Epithelial cell of umbilical artery (primary cell): ENCODE measurements at places on chromosomes 11 and 22. TPM values are rescaled to one million over a fixed set of nuclear protein-coding genes. Genes with fewer than 3 reads are reported as not detected.

Gene CDHR5
- not detected in 2 replicates for total RNA-seq

Gene OR4D5
- total RNA-seq, result not detected in 2 replicates

Gene FDX1
- total RNA-seq, result 11.0 and 16.6 TPM in 2 replicates

Gene TESMIN
- 0.46 and 2.3 TPM in 2 replicates for total RNA-seq

Gene KCNC1
- total RNA-seq, result not detected in 2 replicates

Gene PHLDA2
- total RNA-seq, result 7.1 and 8.1 TPM in 2 replicates

Gene ZNF408
- total RNA-seq, result 4.4 and 7.8 TPM in 2 replicates

Gene DSCAML1
- total RNA-seq, result not detected in 2 replicates

Gene MUC6
- total RNA-seq, result not detected in 2 replicates

Gene ST14
- total RNA-seq, result not detected in 2 replicates

Gene MUC5AC
- total RNA-seq, result not detected in 2 replicates

Gene OR56A1
- under 0.01 TPM in 1 of 2 replicates, not detected in the other for total RNA-seq

Gene MMP8
- total RNA-seq, result not detected in 2 replicates

Gene CPT1B
- 0.65 and 2.6 TPM in 2 replicates for total RNA-seq

Gene PRAME
- total RNA-seq, result not detected in 2 replicates

Gene FGF3
- total RNA-seq, result not detected in 2 replicates

Gene TOB2
- 8.4 and 15.8 TPM in 2 replicates for total RNA-seq

Gene SCGB1A1
- total RNA-seq, result not detected in 2 replicates

Gene PATZ1
- 13.7 and 15.3 TPM in 2 replicates for total RNA-seq

Gene USP35
- 6.2 and 7.9 TPM in 2 replicates for total RNA-seq

Gene C11orf91
- total RNA-seq, result 0.32 TPM in 1 of 2 replicates, not detected in the other

Gene CHRM1
- not detected in 2 replicates for total RNA-seq

Gene CCDC89
- not detected in 2 replicates for total RNA-seq

Gene ADM2
- 0.46 and 0.97 TPM in 2 replicates for total RNA-seq

Gene CNTF
- 0.97 and 1.8 TPM in 2 replicates for total RNA-seq

Gene ESAM
- total RNA-seq, result 69.8 and 70.7 TPM in 2 replicates

Gene BSCL2
- 20.2 and 24.0 TPM in 2 replicates for total RNA-seq

Gene ARHGAP8
- total RNA-seq, result 0.65 TPM in 1 of 2 replicates, not detected in the other

Gene SCN3B
- under 0.01 and 0.91 TPM in 2 replicates for total RNA-seq

Gene PTGDR2
- not detected in 2 replicates for total RNA-seq

Gene CXCR5
- not detected in 2 replicates for total RNA-seq

Gene OR51B5
- total RNA-seq, result not detected in 2 replicates

Gene KDELR3
- total RNA-seq, result 25.5 and 80.2 TPM in 2 replicates

Gene LDHAL6A
- total RNA-seq, result not detected in 2 replicates

Gene PRR33
- not detected in 2 replicates for total RNA-seq

Gene RBMXL2
- under 0.01 TPM in 1 of 2 replicates, not detected in the other for total RNA-seq

Gene TMEM184B
- total RNA-seq, result 19.6 and 22.7 TPM in 2 replicates

Gene DRD2
- total RNA-seq, result not detected in 2 replicates

Gene RAPSN
- total RNA-seq, result under 0.01 and 0.30 TPM in 2 replicates

Gene CCDC73
- not detected in 2 replicates for total RNA-seq

Gene HEPHL1
- total RNA-seq, result not detected in 2 replicates

Gene GSTT4
- total RNA-seq, result not detected in 2 replicates

Gene INPP5J
- total RNA-seq, result under 0.01 and 0.30 TPM in 2 replicates

Gene GTSE1
- total RNA-seq, result 7.5 and 10.6 TPM in 2 replicates

Gene OR8D4
- under 0.01 TPM in 1 of 2 replicates, not detected in the other for total RNA-seq

Gene WT1
- not detected in 2 replicates for total RNA-seq

Gene OR5D18
- total RNA-seq, result not detected in 2 replicates

Gene CLTCL1
- total RNA-seq, result 3.2 TPM in 2 replicates

Gene BARX2
- not detected in 2 replicates for total RNA-seq

Gene HBB
- total RNA-seq, result not detected in 2 replicates

Gene HORMAD2
- not detected in 2 replicates for total RNA-seq

Gene C11orf86
- not detected in 2 replicates for total RNA-seq

Gene KCNJ1
- total RNA-seq, result under 0.01 TPM in 1 of 2 replicates, not detected in the other

Gene HSPB2
- total RNA-seq, result not detected in 2 replicates

Gene C1QTNF5
- total RNA-seq, result 82.5 and 90.6 TPM in 2 replicates

Gene BTG4
- total RNA-seq, result not detected in 2 replicates

Gene MS4A12
- not detected in 2 replicates for total RNA-seq

Gene SLC22A8
- total RNA-seq, result not detected in 2 replicates

Gene SLC22A9
- not detected in 2 replicates for total RNA-seq

Gene TREH
- total RNA-seq, result under 0.01 TPM in 1 of 2 replicates, not detected in the other
